T-helper 2 cell (primary cell): ENCODE measurements at places on chromosomes 16 and 17.

DNA sequence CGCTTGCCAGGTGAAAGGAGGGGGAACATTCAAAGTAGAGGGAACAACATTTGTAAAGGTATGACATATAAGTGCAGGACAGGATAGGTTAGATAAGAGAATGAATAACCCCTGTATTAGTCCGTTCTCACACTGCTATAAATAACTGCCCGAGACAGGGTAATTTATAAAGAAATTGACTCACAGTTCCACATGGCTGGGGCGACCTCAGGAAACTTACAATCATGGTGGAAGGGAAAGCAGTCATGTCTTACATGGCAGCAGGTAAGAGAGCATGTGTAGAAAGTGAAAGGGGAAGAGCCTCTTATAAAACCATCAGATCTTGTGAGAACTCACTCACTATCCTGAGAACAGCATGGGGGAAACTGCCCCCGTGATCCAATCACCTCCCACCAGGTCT, 223.8 kb downstream of the SOX9 start:
- no peak for DNase-seq

DNA sequence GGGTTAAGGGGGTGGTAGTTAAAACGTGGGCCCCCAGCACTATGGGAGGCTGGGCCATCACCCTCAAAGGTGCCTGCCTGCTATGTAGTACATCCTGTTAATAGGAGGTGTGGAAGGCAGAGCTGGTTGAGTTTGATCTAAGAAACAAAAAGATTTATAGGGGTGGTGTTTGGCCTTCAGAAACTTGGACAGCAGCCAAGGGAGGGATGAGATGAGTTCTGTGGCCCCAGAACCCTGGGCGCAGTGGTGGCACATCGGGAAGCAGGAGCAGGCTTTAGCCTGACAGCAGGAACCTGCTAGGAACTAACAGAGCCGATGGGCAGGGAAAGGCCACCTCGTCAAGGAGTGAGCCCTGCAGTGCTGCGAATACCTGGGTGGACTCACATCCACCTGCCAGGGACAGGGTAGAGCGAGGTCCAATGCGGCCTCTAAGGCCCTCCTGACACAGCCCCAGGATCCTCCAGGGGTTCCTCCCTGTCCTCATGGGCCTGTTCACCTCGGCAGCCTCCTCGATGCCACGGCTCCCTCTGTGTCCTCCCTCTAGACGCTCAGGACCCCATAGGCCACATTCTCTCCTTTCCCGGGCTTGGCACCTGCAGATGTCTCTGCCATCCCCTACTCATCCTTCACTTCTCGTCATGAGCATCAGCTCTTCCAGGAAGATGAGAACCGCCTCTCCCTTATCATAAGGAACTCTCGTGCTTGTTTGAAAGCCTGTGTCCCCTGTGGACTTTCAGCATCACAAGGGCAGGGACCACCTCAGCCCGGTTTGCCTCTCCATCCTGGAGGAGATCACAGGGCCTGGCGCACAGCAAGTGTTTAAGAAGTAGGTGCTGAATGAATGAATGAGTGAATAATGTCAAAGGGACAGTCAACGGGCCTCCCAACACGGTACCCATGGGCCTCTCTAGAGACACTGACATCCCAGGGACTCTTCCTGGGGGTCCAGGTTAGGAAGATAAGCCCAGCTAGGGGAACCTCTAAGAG, 103.5 kb upstream of the TNRC6C start:
- no peak for DNase-seq

GRCh38 chr17:66730461-66730923, 104.4 kb upstream of the CACNG5 start:
- no peak for DNase-seq

DNA sequence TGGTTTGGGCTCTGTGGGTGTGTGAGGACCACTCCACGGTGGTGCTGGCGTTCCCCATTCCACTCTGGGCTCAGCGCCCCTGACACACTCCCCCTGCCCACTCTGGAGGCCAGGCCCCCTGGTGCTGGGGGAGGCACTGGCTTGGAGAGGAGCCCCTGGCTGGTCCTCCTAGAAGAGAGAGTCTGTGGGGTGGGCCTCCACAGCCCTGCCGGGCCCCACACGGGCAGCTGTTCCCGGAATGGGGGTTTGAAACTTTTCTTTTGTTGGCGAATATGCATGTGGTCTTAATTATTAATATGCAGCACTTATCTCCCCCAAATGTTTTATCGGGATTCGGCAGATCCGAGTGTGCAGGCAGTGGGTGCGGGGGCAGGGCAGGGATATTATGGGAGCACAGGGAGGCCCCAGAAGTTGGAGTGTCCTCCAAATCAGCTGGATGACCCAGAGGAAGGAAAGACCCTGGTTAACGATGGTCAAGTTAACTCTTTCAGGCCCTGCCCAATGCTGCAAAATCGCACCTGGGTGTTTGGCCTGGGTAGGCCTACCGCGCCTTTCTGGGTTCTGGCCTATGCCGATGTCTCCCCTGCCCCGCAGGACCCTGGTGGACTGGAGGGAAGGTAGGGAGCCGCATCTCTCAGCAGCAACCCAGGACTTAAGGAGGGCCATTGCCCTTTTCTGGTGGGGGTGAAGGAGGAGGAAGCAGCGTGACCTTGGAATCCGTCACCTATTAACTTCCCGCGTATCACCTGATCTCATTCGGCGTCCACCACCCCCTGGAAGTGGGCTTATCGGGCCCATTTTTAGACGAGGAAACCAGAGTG, 36.0 kb downstream of the TMEM235 start:
- no peak for DNase-seq

GRCh38 chr17:29149431-29150064, 30.6 kb downstream of the MYO18A start:
- DNase-seq = no peak

DNA sequence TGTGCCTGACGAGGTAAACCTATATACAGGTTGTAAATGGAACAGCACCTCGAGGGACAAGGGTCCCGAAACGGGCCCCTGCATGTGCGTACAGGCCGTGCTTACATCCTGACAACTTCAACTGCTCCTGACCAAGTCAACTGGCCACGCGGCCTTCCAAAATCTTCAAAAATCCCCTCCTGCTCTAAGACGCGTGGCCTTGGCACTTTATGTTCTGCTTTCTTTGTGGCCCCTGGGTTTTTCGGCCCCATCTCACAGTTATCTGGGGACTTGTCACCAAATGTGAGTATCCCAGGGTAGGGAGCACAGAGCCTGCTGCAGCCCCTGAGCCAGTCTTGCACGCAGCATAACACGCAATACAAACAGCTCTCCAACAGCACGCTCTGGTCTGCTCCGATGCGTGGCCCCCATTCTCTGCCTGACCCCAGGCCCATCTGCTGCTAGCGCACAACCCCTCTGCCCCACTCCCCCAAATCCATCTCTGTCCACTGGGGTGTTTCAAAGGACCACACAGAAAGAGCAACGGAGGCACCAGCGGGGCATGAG, 659 bp downstream of the RPH3AL start:
- no peak for DNase-seq

DNA sequence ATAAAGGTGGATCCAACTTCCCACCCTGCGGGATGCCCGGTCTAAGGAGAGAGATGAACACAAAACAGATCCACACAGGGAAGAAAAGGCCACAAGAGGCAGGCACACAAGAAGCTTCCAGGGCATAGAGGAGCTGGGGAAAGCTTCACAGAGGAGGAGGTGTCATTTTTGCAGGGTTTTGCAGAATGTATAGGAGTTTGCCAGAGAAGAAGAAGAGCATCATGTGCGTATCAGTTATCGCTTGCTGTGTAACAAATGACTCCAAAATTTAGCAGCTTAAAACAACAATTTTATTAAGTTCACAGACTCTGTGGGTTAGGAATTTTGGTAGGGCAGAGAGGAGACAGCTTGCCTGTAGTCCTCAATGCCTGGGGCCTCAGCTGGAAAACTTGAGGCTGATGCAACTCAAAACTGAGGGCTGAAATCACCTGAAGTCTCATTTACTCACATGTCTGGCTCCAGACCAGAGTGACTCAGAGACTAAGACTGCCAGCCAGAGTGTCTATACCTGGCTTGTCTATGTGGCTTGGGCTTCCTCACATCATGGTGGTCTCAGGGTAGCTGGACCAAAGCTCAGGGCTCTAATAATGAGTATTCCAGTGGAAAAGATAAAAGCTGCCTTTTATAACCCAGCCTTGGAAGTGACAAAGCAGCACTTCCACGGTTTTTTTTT, 33.9 kb upstream of the ZNF423 start:
- no peak for DNase-seq

- no peak for DNase-seq
These were observed 4.5 kb upstream of the CCDC57 start for GRCh38 chr17:82217120-82217529.

GRCh38 chr17:73320601-73321264, 8.9 kb upstream of the CDC42EP4 start:
- DNase-seq = no peak

DNA sequence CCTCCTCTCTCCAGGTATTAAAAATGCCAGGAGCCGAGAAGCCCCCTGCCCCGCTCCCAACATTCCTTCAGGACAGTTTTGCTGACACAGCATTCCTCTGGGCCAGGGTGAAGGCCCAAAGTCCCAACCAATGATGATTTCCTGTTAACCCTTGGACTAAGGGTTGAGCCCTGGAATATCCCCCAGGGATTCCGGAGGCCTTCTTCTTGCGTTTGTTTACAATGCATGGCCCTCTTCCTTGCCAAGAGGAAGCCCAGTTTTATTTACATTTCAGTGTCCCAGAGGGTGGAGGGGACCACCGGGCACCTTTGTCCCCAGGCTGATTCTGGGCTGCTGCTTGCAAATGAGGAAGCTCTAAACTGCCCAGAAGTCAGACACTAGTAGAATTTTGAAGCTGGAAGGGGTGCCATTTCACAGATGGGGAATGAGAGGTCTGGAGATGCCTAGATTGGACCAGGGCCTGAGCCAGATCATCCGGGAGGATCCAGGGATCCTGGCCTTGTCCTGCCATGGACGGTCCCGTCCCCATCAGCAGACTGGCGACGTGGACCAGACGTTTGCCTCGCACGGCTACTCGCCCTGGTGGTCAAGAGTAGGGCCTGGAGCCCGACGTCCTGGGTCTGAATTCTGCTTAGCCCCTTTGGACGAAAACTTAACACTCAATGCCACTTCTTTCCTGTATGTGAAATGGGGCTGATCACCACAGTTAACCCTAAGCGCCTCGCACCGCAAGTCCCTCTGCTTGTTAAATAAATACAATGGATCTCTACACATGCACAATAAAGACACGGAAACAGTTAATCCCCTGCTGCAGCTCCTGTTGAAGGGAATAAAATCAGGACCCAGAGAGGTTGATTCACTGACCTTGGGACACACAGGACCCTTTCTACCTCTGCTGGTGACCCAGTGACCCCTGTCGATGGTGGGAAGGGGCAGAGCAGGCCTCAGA, 55.6 kb upstream of the CIBAR2 start:
- DNase-seq = no peak

GRCh38 chr16:90084215-90084950, 7.3 kb upstream of the PRDM7 start:
- DNase-seq = no peak

- DNase-seq = no peak
These were observed 17.6 kb upstream of the CDRT4 start for GRCh38 chr17:15485045-15485444.

GRCh38 chr17:47822785-47823184, 1.2 kb upstream of the OSBPL7 start:
- no peak for DNase-seq

DNA sequence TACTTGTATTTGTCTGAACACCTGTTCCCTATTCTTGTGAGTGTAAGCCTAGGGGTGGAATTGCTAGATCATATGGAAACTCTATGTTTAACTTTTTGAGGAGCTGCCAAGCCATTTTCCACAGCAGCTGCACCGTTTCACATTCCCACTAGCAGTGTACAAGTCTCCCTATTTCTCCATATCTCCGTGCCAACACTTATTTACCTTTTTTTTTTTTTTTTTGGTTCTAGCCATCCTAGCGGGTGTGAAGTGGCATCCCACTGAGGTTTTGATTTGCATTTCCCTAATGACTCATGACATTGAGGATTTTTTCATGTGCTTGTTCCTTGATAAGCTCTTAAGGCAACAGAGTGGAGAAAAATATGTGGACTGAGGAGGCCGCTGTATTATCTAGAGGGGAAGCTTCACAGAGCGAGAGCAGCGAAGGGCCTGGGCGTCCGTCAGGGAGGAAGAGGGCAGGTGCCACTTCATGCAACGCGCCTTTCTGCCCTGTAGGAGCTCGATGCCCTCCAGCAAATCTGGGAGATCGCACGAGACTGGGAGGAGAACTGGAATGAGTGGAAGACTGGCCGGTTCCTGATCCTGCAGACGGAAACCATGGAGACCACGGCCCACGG, 50.0 kb downstream of the DNAH2 start:
- DNase-seq = no peak

- no peak for DNase-seq
These were observed 59.6 kb downstream of the ZZEF1 start for GRCh38 chr17:4083187-4083586.

- DNase-seq = no peak
These were observed 8.5 kb downstream of the MLLT6 start for GRCh38 chr17:38713456-38714075.

DNA sequence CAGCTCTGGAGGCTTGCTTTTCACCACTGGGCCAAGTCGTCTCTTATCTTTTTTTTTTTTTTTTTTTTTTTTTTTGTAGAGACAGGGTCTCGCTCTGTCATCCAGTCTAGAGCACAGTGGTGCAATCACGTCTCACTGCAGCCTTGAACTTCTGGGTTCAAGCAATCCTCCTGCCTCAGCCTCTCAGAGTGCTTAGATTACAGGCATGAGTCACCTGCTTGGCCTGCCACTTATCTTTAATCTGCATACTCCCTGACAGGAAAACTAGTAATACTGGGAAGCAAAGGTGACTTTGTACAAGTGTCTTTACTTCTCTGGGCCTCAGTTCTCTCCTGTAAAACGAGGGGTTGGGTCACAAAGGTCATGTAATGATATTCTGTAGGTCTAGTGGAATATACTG, 15.0 kb downstream of the NTN1 start:
- DNase-seq = no peak

DNA sequence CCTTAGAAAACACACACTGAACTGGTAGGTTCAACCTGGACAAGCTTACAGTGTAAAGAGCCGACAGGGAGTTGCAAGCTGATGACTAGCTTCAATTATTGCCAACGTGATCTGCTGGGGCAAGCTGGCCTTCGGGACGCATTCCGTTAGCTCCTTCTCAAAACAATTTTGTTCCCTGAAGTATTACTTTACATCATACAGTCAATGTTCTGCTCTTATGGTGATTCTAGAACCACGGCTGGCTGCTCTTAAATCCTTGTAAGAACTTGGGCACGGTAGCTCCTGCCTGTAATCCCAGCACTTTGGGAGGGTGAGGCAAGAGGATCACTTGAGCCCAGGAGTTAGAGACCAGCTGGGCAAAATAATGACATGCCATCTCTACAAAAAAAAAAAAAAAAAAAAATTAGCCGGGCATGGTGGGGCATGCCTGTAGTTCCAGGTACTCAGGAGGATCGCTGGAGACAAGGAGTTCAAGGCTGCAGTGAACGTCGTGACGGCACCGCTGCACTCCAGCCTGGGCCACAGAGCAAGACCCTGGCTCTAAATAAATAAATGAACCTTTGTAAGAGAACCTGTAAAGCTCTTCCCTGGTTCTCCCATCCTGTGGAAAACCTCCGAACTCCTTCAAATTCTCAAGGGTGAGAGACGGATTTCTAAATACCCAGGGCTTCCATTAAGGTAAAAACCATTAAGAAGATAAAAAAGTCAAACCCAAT, 2.0 kb downstream of the CDIP1 start:
- DNase-seq = no peak

- no peak for DNase-seq
These were observed 1.2 kb downstream of the CBX2 start for GRCh38 chr17:79779084-79779529.
